ENCODE measurements at places on chromosomes 7 and 10.

GRCh38 chr7:100967292-100967863 is 2.0 kb upstream of the MUC12 start:
- no peak for DNase-seq

GRCh38 chr7:24381894-24382505 is 98.0 kb downstream of the NPY start:
- no peak for DNase-seq

GRCh38 chr7:99079104-99079503 is 64.8 kb downstream of the SMURF1 start:
- no peak for DNase-seq

GRCh38 chr10:50260791-50261281 is 9.5 kb upstream of the ASAH2 start:
- DNase-seq = no peak

DNA sequence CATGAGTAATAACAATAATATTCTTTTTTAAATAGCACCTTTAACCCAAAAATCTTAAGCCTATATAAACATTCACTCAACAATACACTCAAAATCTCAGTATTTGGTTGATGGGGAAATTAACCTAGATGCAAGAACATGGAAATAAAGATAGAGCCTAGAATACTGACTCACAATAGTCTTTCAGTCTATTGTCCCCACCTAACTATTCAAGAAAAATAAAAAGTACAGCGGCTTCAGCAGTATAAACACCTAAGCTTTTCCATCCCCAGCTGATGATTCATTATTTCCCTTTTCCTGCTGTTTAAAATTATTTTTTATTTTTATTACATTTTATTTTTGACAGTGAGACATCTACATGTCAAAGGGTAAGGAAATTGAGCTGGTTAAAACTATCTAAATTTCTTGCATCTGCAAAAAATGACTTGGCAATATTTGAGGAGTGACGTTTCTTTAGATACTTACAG is 201.4 kb downstream of the FZD1 start:
- no peak for DNase-seq

GRCh38 chr10:132023092-132023811 is 41.5 kb upstream of the BNIP3 start:
- DNase-seq = peak; percentile 78

DNA sequence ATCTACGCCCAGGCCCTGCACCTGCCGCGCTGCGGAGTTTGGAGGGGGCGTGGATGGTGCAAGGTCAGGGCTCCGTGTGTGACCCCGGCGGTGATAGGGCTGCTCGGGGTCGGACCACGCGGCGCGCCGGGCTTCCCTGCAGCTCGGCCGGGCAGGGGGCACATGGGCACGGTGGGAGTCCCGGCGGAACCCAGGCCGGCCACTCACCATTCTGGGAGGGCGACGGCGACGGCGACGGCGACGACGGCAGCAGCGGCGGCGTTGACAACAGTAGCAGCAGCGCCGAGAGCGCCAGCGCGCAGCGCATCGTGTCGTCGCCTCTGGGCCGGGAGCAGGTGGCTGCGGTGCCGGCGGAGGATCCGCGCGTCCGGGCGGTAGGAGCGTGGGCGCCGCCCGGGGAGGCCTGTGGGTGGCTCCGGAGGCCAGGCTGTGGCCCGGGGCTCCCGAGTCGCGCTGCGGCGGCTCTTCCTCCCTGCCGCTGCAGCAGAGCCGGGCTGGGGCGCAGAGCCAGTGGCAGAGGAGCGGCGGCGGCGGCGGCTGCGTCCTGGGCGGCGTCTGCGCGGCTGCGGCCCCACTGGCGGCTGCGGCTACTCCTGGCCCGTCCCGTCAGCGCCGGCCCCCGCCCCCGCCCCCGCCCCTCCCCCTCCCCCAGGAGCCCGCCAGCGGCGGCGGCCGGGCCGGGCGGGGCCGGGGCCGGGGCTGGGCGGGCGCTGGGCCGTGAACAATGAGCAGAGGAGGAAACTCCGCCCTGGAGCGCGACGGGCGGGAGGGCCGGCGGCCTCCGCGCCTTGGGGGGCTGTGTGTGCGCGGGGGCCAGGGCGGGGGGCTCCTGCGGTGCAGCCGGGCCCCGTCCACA is at the start of gene PODXL:
Gene PODXL (minus strand): TSS at position 576 of the 856 bp plus-strand sequence. CDS start 269 bp downstream, at position 307.
- DNase-seq = peak; percentile 83

DNA sequence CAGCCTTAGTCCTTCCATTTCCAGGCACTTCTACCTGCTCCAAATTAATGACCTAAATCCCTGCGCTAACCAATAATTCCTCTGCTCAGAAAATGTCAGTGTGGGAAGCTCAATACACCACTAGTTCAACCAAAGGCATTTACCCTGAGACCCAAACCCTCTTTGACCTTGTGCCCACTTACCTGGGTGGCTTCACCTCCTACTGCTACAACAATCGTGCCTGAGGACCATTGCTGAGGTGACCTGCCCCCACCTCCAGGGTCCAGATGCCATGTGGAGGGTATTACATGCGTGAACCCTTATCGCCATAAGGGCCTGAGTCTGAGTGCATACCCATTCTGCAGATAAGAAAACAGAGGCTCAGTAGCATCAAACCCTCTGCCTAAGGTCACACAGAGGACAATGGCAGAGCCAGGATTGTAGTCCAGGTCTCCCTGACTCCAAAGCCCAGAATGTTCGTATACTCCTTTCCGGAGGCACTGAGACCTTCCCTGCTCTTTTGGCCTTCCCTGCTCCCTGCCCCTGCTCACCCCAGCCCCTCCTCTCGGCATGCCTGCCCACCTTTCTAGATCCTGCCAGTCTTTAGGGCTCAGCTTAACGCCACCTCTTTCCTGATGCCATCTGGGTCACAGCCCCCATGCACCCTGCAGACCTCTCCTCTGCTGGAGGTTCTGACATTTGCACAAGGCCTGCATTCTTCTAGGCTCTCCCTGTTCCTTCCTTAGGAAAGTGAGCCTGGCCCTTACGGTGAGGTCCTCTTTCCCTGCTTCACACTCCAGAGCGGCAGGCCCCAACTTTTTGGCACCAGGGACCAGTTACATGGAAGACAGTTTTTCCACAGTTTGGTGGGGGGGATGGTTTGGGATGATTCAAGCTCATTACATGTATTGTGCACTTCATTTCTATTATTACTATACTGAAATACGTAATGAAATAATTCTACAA is 94.9 kb downstream of the CHST15 start:
- peak; percentile 2 for DNase-seq

DNA sequence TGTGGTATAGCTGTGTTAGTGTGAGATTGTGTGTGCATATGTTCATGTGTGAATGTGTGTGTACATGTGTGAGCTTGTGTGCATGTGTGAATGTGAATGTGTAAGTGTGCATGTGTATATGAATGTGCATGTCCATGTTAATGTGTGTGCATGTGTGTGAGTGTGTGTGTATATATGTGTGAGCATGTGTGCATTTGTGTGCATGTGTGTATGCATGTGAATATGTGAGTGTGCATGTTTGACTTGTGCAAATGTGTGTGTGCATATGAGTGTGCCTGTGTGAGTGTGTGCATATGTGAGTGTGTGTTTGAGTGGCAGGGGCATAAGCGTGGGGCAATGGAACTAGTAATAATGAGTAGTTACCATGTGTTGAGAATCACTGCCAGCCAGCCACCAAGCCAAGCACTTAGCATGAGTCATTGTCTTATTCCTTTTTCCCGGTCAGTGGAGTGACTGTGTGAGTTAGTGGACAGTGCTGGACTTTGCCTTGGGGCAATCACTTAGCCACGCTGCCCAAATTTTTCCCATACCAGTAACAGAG is 46.3 kb upstream of the SHH start:
- no peak for DNase-seq

DNA sequence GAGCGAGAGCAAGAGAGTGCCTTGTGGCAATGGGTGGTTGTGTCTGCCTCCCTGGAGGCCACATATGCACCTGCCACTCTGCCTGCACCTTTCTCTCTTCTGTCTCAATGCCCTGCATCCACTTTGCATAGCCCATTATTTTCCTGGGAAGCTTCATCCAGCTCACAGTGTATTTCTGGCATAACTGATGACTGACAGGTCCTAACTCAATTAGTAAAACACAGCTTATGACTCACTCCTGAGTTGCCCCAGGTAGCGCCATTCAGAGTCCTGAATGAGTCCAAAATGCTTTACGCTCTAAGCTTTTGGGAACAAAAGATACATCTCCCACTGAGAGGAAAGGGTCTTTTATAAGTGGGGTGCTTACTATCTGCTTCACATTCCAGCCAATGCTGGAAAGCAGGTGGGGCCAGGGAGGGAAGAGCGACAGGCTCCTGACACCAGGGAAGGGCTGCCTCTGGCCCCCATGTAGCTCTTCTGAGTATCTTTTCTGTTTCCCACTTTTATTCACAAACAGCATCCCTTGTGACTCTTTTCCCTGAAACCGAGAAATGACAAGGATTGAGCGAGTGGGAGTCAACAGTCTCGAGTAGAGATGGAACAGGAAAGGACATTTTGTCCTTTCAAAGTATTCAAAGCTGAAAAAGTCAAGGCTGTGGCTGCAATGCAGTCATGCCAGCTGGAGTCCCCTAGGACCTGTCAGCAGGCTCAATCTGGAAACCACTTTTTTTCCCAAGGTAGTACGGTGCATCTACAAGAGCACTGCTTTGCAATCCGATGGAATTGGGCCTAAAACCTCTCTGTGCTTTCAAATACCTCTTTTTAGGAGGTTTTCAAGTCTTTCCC is 479.3 kb upstream of the PODXL start:
- DNase-seq = no peak

GRCh38 chr7:24463474-24463873 is 109.8 kb upstream of the PALS2 start:
- no peak for DNase-seq

- DNase-seq = no peak
Observed at GRCh38 chr10:17368708-17369272, 85.6 kb downstream of the ST8SIA6 start.

GRCh38 chr7:78052112-78052511 is 253.5 kb downstream of the PHTF2 start:
- no peak for DNase-seq

DNA sequence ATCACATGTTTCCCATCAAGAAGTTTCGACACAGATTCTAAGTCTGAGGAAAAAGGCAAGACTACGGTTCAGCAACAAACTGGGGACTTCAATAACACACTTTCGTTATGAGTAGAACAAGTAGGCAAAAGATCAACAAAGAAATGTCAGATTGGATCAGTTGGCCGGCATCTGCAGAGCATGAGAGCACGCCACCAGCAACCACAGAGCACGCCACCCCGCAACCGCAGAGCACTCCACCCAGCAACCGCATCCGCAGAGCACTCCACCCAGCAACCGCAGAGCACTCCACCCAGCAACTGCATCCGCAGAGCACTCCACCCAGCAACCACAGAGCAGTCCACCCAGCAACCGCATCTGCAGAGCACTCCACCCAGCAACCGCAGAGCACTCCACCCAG is 89.7 kb upstream of the FAM20C start:
- DNase-seq = no peak

- no peak for DNase-seq
Observed at GRCh38 chr10:97197030-97197500, 11.3 kb upstream of the SLIT1 start.

DNA sequence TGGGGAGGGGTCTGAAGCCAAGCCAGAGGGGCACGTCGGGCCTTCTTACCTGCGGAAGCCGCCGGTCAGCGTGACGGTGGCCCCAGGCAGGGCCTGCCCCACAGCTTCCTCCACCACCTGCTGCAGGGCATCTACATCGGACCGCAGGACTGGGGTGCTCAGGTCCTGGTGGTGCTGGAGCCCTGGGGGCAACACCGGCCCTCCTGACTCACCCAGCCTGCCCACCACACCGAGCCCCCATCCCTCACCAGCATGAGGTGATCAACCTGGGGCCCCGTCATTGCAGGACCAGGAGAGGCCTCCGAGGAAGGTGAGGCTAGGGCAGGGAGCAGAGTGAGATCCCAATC is 8.0 kb downstream of the POLM start:
- DNase-seq = no peak

- DNase-seq = peak; percentile 25
Observed at GRCh38 chr10:3395458-3395861, 222.9 kb upstream of the PITRM1 start.

- no peak for DNase-seq
Observed at GRCh38 chr7:133252506-133252857, 396 bp upstream of the EXOC4 start.
